HuH-7.5 (cell line): ENCODE measurements at places on chromosomes 2 and 18.

DNA sequence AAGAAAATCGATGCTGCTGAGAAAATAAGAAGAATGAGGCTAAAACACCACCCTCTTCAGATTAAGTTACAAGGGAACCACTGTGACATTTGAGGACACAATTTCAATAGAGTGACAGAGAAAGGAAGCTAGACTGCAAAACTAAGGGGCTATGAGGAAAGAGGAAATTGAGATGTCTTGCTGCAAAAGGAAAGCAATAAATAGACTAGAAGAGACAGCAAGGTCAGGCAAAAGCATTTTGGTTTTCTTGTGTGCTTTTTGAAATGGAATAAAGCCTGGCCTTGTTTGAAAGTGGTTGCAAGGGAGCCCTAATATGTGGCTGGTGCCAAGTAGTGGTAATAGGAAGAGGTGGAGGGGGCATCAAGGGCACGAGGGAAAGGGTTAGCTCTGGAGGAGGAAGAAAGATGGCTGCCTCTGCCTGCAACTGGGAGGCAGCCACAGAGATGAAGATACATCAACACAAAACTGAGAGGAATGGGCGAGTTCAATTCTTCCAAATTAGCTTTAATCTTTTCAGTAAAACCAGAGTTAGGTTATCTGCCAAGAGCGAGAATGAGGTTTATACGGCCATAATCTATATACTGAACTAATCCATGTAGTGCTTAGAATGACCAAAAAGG is 1.2 kb upstream of the MRO start:
- DNase-seq: no peak

- DNase-seq: no peak
These were observed 73.7 kb upstream of the MAP3K20 start for GRCh38 chr2:173001664-173002604.

GRCh38 chr2:120740375-120740764 is 4.7 kb downstream of the GLI2 start:
- no peak for DNase-seq

- no peak for DNase-seq
These were observed 167.8 kb downstream of the PMAIP1 start for GRCh38 chr18:60067426-60068210.

- DNase-seq: no peak
These were observed 57.2 kb downstream of the SF3B1 start for GRCh38 chr2:197377670-197378069.

- no peak for DNase-seq
These were observed 68.7 kb upstream of the LYPD6 start for GRCh38 chr2:149261692-149262091.

- no peak for DNase-seq
These were observed 12.7 kb downstream of the CNDP2 start for GRCh38 chr18:74508821-74509225.

- DNase-seq: no peak
These were observed 315.0 kb downstream of the ALK start for GRCh38 chr2:29606104-29607037.

- DNase-seq: no peak
These were observed 559 bp downstream of the IMMT start for GRCh38 chr2:86194751-86195054.

DNA sequence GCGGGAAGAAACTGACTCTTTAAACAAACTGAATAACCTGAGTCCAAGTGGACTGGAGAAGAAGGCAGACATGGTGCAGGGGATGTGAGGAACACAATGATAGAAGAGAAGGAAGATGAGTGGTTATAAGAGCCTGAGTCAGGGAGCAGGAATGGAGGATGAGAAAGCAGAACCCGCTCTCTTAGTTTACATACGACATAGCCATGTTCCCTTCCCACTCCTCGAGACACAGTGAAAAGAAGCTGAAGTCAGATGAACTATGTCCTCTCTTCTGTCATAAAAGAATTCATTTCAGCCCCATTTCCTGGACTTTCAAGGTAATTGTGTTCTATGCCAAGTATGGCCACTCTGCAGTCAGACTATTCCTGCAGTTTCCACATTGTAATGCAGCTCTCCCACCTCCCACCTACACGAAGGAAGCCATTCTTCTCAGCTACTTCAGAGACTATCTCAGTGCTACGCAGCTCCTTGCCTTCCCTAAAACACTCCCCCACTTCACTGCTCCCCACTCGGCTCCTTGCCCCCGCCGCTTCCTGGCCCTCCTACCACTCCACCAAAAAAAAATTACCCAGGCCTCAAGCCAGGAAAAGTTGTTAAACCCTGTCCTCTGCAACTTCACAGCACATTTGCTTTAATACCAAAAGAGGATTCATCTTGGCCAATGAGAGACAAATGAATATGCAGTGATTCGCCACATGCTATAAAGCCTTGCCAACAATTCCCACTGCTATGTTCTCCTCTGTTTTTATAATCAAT is 323.4 kb upstream of the EPHA4 start:
- no peak for DNase-seq

DNA sequence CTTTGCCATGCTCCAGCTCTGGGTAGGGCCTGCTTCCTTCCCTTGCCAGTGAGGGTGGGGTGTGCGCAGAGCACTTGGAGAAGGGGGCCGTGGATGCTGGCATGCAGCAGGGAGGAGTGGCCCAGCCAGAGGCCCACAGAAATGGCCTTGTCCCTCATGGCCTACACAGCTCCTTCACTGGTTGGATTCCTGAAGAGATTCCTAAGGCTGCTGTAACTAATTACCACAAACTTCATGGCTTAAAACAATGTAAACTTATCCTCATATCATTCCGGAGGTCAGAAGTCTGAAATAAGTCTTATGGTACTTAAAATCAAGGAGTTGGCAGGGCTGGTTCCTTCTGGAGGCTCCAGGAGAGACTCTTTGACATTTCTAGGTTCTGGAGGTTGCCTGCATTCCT is 195.2 kb downstream of the GLI2 start:
- DNase-seq: no peak

DNA sequence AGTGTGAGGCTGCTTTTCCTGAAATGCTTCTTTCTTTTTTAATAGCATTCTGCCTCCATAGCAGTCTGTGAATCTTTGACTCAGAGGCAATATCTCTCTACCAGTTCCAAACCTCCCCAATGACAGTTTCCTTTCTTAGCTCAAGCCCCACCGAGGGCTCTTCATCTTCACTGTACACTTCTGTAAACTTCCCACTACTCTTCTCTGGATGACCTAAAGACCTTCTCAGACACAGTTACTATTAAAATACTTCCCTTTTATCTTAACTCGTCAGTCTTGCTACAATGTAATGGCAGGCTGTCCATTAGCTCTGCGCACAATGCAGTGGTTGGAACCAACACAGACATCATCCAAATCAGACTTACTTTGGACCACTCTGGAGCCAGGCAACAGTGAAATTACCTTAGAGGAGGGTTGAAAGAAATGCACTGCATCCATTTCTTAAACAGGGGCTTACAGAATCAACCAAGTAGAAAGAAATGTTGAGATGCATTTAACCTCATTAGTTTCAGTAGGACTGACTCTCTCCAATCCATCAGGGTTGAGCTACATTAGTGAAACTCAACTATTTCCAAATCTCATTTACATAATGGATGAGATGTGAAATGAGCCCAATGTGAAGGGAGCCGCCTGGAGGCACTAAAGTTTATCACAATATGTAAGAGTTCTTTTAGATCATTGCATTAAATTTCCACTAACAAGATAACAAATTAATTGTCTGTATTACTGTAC is 343.8 kb downstream of the SETBP1 start:
- DNase-seq: no peak

GRCh38 chr18:4391859-4392258 is 63.2 kb downstream of the DLGAP1 start:
- no peak for DNase-seq

DNA sequence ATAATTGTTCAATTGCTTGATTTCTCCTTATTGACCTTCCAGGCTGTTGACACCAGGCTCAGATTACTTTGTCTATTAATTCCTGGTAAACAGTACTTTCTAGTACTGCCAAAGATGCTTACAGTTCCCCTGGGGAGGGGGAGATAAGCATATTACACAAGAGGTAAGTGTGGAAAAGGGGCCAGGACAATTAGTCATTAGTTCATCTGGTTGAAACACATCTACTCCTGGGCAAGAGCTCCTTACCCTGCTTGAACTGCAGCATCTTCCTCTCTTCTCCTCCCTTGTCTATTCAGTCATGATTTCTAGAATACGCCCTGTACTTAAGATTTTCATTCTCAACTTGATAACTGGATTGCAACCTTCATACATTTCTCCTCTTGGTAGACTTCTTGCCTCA is 10.4 kb upstream of the SPATS2L start:
- DNase-seq: no peak

DNA sequence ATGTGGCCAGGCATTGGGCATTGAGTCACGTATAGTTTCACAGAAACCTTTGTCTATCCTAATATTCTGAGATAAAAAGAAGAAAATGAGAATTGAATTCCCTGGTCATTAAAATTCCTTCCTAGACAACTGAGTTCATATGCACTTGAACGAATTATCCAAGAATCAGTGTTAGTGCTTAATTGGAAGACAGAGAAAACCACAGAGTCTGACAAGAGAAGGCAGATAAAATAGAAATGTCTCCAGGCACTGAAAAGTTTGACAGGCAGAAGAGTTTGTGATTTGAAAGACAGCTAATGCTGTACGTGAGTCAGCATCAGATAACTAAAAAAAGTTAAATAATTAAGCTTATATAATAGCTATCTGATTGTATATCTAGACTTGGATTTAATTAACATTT is 47.7 kb upstream of the TRIB2 start:
- no peak for DNase-seq

GRCh38 chr2:101803128-101803527 is 105.6 kb downstream of the MAP4K4 start:
- DNase-seq: no peak

- no peak for DNase-seq
These were observed 500.0 kb upstream of the SETBP1 start for GRCh38 chr18:44180683-44181082.

DNA sequence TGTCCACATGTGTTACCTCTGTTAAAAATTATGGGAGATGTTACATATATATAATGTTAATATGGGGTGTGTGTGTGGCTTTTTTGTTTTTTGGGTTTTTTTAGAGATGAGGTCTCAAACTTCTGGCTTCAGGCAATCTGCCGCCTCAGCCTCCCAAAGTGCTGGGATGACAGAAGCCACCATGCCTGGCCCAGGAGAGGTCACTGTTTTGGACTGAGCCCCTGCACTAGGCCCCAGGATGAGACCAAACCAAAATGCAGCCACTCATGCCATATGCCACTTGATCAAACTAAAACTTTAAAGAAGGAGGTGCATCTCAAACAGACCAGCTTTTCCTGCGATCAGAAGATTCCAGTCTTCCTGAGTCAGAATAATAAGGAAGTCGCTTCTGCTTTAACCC is 2.5 kb downstream of the ADI1 start:
- DNase-seq: no peak

DNA sequence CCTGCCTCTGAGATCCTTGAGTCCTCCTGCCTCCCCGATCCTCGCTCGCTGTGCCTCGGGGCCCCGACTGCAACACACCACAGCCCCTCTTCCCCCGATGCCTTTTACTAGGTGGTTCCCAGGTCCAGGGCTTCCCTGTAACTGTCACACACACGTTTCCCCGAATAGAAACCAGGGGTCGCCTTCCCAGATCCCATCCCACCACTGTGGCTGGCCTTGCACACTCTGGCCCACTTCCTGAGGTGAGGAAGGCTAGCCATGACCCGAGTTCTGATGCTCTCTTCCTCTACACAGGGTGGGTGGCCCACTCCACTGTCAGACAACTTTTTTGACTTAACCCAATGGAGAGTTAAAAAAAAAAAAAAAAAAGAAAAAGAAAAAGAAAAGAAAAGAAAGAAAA is 139.6 kb upstream of the ASB18 start:
- DNase-seq: no peak

- DNase-seq: no peak
These were observed 221.6 kb downstream of the ALPK2 start for GRCh38 chr18:58407263-58407648.

DNA sequence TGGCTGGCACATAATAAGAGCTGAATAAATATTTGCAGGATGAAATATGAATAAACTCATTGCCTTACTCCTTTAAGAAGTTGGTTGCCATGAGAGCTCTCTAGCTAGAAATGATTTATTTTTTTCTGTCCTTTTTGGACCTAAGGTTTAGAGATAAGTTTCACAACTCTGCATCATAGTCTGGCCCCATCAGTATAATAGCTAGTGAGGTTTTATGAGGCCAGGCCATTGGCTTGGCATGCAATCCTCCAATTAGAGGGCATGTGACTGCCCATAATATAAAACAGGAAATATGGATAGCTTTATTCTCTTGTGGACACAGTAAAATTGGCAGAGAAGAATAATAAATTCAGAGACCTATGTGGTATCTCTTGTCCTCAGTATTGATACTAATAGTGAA is 26.2 kb upstream of the INSIG2 start:
- DNase-seq: no peak

- DNase-seq: no peak
These were observed 214.4 kb upstream of the TMEM200C start for GRCh38 chr18:6109743-6110142.

DNA sequence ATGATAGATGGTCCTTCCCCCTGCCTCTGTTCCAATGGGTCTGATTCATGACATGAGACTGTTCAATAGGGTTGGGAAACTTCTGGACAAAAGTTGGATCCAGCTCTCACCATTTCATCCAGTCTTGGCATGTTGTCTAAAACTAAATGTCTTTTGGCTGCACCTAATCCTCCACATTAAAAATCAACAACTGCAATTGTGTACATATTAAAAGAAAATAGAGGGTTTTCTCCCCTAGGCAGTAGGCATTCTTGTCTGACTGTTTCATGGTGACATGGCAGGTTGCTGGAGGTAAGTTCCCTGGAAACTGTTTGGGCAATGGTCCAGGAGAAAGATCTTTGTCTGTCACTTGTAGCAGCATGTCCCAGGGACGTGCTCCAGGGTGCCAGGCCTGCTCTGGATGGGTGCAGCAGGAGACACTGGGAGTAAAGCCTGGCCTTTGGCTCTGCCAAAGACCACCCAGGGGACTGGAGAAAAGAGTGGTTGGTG is 135.8 kb downstream of the TCF4 start:
- no peak for DNase-seq

DNA sequence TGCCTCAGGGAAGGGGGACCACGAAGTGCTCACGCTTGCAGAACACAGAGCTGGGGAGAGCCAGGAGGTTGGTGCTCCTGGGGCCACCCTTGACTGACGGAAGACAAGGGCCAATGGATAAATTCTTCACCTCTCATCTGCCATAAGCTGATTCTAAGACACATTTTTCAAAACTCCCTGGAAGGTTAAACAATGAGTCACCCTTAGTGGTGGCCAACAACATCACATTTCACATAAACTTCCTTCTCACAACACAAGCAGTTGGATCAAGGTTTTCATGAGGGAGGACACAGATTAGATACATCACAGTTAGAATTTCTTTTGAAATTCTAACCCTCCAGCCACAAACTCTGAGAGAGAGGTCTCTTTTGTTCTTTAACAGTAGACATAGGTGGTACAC is 713.6 kb upstream of the POU3F3 start:
- no peak for DNase-seq

- no peak for DNase-seq
These were observed 77.7 kb upstream of the ATP5MC3 start for GRCh38 chr2:175259164-175259563.

- no peak for DNase-seq
These were observed 57.3 kb upstream of the KLF7 start for GRCh38 chr2:207223051-207223450.
